ENCODE measurements at places on chromosomes 16 and 17. TPM values are rescaled to one million over a fixed set of nuclear protein-coding genes. Genes with fewer than 3 reads are reported as not detected.

The ABCC11 gene
- 0.20 TPM for total RNA-seq

The HID1 gene
- 7.0 TPM for total RNA-seq

DNA sequence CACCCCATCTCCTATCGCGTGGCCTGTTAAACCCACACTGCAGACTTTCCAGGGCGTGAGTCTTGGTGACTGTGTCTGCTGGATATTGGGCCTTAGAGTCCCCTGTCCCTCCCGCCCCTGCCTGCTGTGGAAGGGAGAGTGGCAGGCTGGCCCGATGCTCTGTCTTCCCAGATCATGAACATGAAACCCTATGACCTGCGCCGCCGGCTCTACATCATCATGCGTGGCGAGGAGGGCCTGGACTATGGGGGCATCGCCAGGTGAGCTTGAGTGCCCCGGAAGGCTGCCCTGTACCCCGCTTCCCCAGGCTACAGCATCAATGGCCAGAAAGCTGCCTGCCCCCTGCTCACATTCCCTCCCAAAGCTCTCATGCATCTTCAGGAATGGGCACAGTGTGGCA, 19.5 kb upstream of the CLEC18A start:
- no peak for DNase-seq
- peaks cover 21% of the 10 kb centered on the region for H3K36me3 ChIP-seq
- H3K4me3 ChIP-seq: no peak overlapping the region
- no peaks in the 10 kb centered on the region for H3K4me1 ChIP-seq
- no peaks in the 10 kb centered on the region for H3K27me3 ChIP-seq

DNA sequence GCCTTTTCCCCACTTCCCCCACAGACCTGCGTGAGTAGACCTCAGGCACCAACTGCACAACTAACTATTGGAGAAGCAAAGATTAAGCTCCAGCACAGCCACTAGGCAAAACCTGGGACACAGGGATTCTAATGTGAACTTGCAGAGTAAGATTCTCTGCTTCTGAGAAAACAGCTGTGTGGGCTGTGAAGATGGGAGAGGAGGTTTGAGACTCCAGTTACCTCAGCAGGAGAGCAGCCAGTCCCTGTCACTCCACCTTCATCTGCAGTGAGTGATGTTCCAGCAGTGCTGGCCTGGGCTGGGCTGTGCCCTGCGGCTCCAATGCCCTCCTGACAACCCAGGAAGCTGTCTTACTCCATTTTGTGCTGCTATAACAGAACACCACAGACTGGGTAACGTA, 18.0 kb upstream of the ABAT start:
- no peaks in the 10 kb centered on the region for H3K4me1 ChIP-seq
- DNase-seq: no peak
- no peaks in the 10 kb centered on the region for H3K36me3 ChIP-seq
- peak overlapping the region; percentile 10 for H3K4me3 ChIP-seq
